ENCODE measurements at places on chromosomes 1 and 21.

DNA sequence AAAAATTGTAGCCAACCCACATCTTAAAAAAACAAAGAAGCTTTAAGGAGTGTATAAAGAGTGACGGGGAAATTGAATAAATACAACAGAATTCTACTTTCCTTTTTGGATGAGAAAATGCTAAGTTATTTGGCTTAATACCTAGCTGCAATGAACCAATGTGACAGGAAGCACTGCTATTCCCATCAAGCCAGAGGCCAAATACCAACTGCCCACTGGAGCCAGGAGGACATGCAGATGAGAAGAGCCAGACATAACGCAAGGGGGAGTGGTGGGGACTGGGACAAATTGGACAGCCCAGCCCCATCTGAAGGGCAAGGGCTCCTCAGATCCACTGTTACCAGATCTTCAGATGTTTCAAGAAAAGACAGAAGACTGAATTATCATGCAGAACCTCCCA is 25.7 kb downstream of the DNAJC11 start:
- DNase-seq = no peak

GRCh38 chr1:28115267-28115666 is 26.9 kb upstream of the EYA3 start:
- DNase-seq = peak; percentile 58

DNA sequence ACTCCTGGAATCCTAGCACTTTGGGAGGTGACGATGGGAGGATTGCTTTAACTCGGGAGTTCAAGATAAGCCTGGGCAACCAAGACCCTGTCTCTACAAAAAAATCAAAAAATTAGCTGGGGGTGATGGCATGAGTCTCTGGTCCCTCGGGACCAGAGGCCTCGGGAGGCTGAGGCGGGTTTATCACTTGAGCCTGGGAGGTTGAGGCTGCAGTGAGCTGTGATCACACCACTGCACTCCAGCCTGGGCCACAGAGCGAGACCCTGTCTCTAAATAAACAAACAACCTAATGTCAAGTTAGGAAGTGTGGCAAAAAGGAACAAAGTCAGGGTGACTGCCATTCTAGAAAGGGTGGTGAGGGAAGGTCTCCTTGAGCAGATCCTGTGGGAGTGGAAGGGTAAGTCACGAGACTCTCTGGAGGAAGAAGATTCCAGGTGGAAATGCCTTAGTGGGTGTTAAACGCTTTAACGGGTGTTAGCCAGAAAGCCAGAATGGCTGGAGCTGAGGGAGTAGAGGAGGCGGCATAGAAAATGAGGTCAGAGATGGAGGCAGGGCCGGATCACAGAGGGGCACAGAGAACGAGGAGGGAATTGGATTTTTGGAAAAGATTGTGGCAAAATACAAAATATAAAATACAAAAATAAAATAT is 62.2 kb upstream of the ATP5PO start:
- DNase-seq = no peak

DNA sequence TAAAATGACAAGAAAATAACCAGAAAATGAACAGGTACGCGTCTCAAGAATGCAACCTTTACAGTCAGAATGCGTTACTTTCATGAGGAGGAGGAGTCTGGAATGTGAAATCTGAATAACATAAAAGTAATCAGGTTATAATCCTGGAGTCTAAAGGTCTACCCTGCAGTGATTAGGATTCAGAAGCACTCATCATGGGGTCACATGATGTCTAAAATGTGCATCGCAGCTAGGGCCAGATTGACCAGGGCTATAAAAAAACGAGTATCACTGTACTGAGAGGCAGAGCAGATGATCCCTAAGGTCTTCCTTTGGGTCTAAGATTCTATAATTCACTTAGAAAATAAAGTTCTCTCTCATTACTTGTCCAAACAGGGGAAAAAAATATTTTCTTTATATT is 7.4 kb downstream of the EIF2D start:
- no peak for DNase-seq

DNA sequence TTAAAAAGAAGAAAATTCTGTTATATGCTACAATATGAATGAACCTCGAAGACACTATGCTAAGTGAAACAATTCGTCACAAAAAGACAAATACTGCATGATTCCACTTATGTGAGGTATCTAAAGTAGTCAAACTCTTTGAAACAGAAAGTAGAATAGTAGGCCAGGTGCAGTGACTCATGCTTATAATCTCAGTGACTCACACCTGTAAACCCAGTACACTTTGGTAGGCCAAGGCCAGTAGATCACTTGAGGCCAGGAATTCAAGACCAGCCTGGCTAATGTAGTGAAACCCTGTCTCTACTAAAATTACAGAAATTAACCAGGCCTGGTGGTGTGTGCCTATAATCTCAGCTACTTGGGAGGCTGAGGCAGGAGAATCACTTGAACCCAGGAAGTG is 25.7 kb downstream of the EPHA10 start:
- DNase-seq = no peak

GRCh38 chr1:66495495-66495894 is 38.5 kb upstream of the SGIP1 start:
- DNase-seq = no peak

GRCh38 chr1:10905841-10906655 is 106.4 kb upstream of the TARDBP start:
- DNase-seq = no peak

GRCh38 chr1:29629401-29629800 is 393.1 kb downstream of the PTPRU start:
- no peak for DNase-seq

DNA sequence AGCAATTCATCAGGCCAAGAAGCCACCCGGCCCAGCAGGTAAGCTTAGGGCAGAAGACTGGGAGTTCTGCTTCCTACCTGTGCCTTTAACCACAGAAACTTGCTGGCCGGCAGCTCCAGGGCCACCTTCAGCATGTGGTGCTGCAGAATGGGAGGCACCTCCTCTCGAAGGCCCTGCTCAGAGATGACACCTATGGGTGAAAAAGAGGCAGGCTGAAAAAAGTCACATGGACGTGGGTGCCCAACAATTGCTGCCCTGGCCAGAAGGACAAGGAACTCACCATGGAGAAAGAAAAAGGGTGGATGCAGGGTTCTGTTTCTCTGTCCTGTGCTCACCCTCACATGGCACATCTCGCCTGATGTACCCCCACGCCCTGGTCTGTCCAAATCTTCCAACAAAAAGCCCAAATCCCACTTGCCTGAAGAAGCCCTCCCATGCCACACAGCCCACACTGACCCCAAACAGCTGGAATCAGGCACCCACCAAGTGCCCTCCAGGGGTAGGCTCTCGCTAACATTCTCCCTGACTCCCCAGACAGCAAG is 33.0 kb downstream of the URB1 start:
- no peak for DNase-seq

DNA sequence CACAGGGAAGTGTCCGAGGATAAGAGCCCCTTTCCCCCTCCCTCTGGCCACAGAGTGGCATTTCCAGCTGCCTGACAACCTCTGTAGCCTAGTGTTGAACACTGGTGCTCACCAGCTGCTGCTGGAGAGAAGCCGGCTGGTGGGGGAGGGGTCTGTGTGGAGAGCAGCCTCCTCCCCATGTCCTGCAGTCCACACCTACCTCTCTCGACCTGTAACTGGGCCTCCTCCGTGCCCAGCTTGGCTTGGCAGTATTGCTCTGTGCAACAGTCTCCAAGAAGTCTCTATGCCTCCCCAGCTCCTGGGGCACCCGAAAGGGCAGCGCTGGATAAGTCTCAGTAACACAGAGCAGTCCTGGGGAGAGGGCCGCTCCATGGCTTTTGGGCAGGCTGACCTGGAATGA is 17.0 kb downstream of the PAPPA2 start:
- no peak for DNase-seq

All from CD4-positive, alpha-beta T cell treated with Interleukin-17A for 1 hour (primary cell).